Kidney (tissue), 22 donors: ENCODE measurements at places on chromosomes 4 and X. TPM values are rescaled to one million over a fixed set of nuclear protein-coding genes. Genes with fewer than 3 reads are reported as not detected.

The OTOP1 gene
- total RNA-seq, result not detected

The GSX2 gene
- not detected for total RNA-seq

The CXorf65 gene
- total RNA-seq, result 3.0 TPM

The SSX1 gene
- total RNA-seq, result not detected

- DNase-seq, result peak; percentile 61
Observed at GRCh38 chrX:110407910-110408545, 49.4 kb downstream of the RTL9 start.

- DNase-seq, result no peak
Observed at GRCh38 chrX:44428989-44429627, 85.6 kb upstream of the EFHC2 start.

GRCh38 chrX:10598540-10598939, 21.8 kb downstream of the MID1 start:
- DNase-seq, result no peak

DNA sequence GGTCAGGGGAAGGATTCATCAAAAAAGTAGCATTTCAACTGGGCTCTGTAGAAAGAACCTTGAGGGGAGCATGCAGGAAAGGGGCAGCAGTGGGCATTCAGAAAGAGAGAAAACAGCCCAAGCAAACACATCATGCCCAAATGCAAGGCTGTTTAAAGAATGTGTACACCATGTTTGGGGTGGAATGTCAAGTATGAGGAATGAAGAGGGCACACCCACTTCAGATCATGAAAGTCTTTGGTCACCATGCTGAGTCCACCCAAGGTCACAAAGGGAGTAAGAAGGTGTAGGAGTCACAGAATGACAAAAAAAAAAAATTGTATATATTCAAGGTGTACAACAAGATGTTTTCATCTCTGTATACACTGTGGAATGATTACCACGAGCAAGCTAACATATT, 9.4 kb downstream of the S100G start:
- no peak for DNase-seq

- no peak for DNase-seq
Observed at GRCh38 chrX:19331831-19332230, 11.9 kb upstream of the PDHA1 start.

DNA sequence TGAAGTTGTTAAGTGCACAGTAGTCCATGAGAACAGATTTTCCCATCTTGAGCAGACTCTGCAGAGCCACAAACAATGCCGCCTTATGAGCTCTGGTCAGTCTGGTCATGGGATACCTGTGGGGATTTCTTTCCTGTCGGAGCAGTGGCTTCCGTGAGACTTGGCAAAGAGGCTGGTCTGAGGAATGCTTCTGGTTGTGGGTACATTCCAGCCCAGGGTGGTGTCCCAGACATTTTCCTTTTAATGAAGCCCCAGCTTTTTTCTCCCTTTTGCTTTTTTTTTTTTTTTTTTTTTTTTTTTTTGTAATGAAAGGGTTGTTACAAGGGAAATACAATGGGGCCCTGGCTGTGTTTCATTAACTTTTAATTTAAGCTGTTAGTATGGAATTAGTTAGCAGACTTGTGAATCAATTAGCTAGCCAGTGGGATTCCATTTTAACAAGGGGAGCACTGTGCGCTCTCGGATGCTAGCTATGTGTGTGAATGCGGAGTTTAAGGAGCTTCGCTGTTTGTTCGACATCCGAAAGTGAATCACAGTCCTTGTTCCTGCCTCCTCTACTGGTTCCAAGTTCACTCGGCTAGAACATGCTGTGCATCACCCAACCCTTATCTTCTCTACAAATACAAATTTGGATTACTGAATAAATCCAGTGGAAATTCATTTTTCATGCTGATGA, 225.1 kb downstream of the CBR4 start:
- no peak for DNase-seq
